ENCODE measurements at places on chromosomes 12 and 14. TPM values are rescaled to one million over a fixed set of nuclear protein-coding genes. Genes with fewer than 3 reads are reported as not detected.

Gene LTB4R2
- total RNA-seq, result 6.5 TPM

Gene GPR132
- total RNA-seq, result 3.0 TPM

Gene CDCA4
- total RNA-seq, result 6.3 TPM

Gene RNF212B
- not detected for total RNA-seq

DNA sequence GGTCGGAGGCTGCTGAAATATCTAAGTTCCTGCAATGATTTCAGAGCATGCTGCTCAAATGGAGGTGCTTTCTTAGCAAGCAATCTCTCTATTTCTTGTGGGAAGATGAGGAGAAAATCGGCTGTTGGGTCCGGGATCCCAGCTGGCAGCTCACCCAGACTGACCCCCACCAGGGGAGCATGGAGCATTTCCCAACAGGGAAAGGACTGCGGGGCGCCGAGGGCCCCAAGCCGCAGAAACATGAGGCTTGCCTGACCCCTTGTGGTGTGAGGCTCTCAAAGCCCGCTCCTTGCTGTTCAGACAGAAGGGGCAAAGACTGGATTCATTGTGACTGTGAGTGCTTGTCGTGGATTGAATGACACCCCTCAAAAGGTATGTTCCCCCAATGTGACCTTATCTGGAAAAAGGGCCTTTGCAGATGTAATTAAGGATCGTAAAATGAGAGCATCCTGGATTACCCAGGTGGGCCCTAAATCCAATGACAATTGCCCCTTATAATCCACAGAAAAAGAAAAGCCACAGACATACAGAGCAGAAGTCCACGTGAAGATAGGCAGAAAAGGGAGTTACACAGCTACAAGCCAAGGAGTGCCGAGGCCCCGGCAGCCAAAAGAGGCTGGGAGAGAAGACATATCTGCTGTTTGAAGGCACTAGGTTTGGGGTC is 116.3 kb upstream of the VASH1 start:
- H3K27ac ChIP-seq, result no peak overlapping the region
- H3K27me3 ChIP-seq, result no peaks in the 10 kb centered on the region
- H3K4me3 ChIP-seq, result no peak overlapping the region
- H3K36me3 ChIP-seq, result no peaks in the 10 kb centered on the region
- no peak for DNase-seq

DNA sequence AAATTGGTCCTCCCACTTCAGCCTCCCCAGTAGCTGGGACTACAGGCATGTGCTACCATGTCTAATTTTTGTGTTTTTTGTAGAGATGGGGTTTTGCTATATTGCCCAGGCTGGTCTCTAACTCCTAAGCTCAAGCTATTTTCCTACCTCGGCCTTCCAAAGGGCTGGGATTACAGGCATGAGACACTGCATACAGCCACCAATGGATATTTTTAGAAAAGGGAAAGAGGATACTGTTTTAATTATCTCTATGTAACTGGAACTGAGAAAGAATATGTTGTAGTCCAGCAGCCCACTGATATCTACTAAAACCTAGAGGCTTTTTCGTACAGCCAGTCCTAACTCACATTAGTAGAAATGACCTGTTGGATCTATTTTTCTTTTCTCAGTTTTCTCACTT is 6.2 kb downstream of the TMPRSS12 start:
- no peak overlapping the region for H3K4me3 ChIP-seq
- H3K27me3 ChIP-seq, result no peaks in the 10 kb centered on the region
- no peak overlapping the region for H3K27ac ChIP-seq
- H3K4me1 ChIP-seq, result no peaks in the 10 kb centered on the region

GRCh38 chr12:64631197-64631596 is 20.9 kb downstream of the RASSF3 start:
- no peak overlapping the region for H3K27ac ChIP-seq
- no peaks in the 10 kb centered on the region for H3K27me3 ChIP-seq
- no peak overlapping the region for H3K4me3 ChIP-seq
- H3K36me3 ChIP-seq, result no peaks in the 10 kb centered on the region
- DNase-seq, result no peak
- H3K4me1 ChIP-seq, result peaks cover 38% of the 10 kb centered on the region

DNA sequence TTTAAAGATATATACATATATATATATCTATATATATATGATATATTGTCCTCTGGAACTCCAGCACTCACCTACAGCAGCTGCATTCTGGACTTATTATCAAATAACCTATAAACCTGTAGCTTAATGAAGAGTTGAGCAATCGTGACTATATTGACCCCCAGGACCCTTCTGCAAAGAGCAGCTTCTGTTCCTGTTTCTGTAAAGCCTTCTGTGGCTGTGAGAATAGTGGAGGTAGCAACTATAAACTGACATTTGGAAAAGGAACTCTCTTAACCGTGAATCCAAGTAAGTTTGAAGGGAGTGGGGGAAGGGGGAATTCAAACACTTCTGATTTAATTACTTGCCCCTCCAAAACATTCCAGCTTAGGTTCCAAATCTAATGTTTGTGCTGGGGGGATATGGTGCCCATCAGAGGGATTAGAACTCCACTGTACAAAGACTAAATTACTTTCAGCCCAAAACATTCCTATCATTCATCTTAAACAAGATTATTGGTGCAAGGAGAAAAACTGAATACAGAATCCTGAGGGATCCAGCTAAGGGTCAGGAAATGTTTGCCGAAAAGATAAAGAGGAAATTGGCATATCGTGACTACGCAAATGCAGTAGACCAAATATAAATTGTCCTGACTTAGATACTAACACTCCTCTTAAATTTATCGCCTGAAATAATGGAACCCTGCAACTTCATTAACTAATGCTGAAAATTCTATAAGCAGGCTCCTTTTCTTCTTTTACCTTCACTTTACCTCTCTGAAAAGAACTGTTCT is 106.1 kb downstream of the DAD1 start:
- H3K4me3 ChIP-seq, result no peak overlapping the region
- DNase-seq, result no peak
- H3K27ac ChIP-seq, result no peak overlapping the region
- no peaks in the 10 kb centered on the region for H3K4me1 ChIP-seq
- no peaks in the 10 kb centered on the region for H3K27me3 ChIP-seq
- H3K36me3 ChIP-seq, result no peaks in the 10 kb centered on the region

DNA sequence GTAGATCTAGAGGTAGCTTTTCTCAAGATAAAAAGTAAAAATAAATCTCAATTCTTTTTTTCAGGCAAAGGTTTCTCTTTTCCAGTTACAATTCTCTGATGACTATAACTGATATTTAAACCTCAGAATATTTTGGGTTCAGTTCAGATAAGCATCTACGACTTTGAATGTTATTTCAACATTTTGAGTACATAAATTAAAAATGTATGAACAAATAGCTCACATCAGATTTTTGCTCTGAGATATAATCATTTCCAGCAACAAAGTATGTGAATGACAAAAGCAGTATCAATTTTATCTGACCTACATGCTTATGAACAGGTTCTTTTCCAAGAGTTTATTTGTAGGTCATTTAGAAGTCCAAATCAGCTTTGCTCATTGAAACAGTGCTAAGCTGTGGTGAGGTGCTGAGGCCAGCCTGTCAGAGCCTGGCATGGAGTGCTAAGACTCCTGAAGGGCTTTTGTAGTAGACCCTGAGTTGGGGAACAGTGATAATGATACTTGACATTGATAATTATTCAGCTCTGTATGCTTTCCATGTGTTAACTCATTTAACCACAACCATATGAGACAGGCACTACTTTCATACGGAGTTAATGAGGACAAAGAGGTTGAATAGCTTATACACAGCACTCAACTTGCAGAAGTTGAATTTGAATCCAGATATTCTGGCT is 205.0 kb upstream of the DCN start:
- DNase-seq, result no peak
- H3K27me3 ChIP-seq, result no peaks in the 10 kb centered on the region
- H3K4me3 ChIP-seq, result no peak overlapping the region
- no peak overlapping the region for H3K27ac ChIP-seq

DNA sequence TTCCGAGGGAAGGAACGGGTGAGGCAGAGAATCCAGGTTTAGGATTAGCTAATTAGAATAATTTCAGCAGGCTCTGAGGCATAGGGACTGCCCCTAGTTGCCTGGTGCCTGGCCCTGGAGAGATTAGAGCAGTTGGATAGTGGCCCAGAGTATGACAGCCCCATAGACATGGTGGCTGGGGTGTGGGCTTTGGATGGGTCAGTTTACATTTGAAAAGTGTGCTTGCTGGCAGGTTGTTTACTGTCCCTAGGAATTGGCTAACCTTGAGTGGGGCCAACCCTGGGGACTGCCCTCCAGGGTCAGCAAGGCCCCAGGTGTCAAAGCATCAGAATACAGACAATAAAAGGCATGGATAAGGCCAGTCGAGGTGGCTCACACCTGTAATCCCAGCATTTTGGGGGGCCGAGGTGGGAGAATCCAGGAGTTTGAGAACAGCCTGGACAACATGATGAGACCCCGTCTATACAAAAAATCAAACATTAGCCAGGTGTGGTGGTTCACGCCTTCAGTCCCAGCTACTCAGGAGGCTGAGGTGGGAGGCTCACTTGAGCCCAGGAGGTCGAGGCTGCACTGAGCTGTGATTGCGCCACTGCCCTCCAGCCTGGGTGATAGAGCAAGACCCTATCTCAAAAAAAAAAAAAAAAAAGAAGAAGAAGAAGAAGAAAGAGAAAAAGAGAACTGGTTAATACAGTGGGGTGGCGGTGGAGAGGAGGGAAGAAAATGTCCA is 182.3 kb upstream of the PWP1 start:
- no peak for DNase-seq
- no peaks in the 10 kb centered on the region for H3K4me1 ChIP-seq
- no peaks in the 10 kb centered on the region for H3K36me3 ChIP-seq
- H3K27me3 ChIP-seq, result no peaks in the 10 kb centered on the region

GRCh38 chr12:17591005-17591681 is 498.9 kb downstream of the RERGL start:
- H3K27ac ChIP-seq, result no peak overlapping the region
- no peak overlapping the region for H3K4me3 ChIP-seq
- DNase-seq, result no peak

DNA sequence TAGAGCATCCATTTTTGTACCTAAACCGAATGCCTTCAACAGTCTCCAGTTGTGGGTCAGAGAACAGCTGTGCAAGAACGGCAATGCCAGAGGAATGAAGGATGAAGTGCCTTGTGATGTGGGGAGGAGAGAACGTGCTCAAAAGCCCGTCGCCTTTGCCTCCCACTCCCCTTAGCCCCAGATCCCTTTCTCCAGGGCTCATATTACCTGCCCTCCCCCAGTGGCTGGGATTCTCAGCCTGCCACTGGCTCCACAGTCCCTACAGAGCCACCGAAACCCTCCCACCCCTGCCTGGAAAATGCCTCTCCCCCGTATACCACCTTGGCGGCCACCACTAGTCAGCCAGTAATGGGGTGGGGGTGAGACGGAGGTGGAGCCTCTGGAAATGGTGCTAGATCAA is 158.5 kb downstream of the ZFP36L1 start:
- no peak overlapping the region for H3K4me3 ChIP-seq
- no peaks in the 10 kb centered on the region for H3K27me3 ChIP-seq
- no peak for DNase-seq
- peaks cover 48% of the 10 kb centered on the region for H3K4me1 ChIP-seq
- H3K36me3 ChIP-seq, result no peaks in the 10 kb centered on the region

DNA sequence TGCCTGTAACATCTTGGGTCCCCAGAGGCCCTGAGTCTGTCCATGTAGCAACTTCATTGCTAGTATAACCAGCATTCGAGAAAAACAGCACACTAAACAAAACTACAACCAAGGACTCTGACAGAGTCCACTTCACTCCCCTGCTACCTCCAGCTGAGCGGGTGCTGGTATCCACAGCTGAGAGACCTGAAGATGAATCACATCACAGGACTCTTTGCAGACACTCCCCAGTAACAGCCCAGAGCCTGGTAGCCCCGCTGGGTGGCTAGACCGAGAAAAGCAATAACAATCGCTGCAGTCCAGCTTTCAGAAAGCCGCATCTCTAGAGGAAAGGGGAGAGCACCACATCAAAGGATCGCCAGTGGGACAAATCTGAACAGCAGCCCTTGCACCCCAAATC is 9.0 kb upstream of the IQSEC3 start:
- H3K4me3 ChIP-seq, result no peak overlapping the region
- H3K36me3 ChIP-seq, result no peaks in the 10 kb centered on the region
- no peaks in the 10 kb centered on the region for H3K4me1 ChIP-seq
- H3K27me3 ChIP-seq, result no peaks in the 10 kb centered on the region
- no peak for DNase-seq

- no peak overlapping the region for H3K27ac ChIP-seq
- no peaks in the 10 kb centered on the region for H3K36me3 ChIP-seq
- H3K4me3 ChIP-seq, result no peak overlapping the region
- no peaks in the 10 kb centered on the region for H3K27me3 ChIP-seq
- DNase-seq, result no peak
Measured at GRCh38 chr14:36212577-36212976, 36.1 kb upstream of the PTCSC3 start.

DNA sequence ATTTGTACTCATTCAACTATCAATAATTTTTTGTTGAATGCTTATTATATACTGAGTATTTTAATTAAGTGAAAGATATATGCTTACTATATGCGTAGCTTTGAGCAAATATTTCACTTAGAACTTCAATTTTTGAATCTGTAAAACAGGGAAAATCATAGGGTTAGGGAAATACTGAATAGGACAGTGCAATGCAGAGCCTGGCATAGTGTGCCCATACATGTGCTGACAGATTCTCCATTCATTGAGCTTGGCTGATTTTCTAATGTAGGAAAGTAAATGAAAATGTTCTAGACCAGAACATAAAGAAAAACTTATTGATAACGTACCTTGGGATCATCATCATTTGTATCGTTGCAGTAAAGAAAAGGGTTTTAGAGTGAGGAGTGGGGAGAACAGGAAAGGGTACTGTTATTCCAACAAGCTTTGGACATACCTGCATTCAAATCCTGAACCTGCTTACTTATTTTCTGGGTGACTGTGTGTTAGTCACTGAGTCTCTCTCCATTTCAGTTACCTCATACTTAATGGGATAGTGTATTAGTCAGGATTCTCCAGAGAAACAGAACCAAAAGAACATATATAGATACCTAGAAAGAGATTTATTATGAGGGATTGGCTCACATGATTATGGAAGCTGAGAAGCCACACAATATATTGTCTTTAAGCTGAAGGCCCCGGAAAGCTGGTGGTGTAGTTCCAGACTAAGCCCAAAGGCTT is 436.4 kb downstream of the ADAMTS20 start:
- no peak for DNase-seq
- no peaks in the 10 kb centered on the region for H3K4me1 ChIP-seq
- H3K36me3 ChIP-seq, result no peaks in the 10 kb centered on the region

- H3K27me3 ChIP-seq, result no peaks in the 10 kb centered on the region
- no peak overlapping the region for H3K27ac ChIP-seq
- no peak for DNase-seq
- no peak overlapping the region for H3K4me3 ChIP-seq
Measured at GRCh38 chr12:41468341-41468740, 280.2 kb downstream of the PDZRN4 start.

Measured in upper lobe of left lung (tissue), 6 donors.